NCI-H1417 (cell line): ENCODE measurements at places on chromosomes 3 and 15.

- DNase-seq = no peak
Observed at GRCh38 chr3:127556565-127556964, 34.0 kb downstream of the TPRA1 start.

- DNase-seq = no peak
Observed at GRCh38 chr15:84823282-84823878, 6.2 kb downstream of the ALPK3 start.

DNA sequence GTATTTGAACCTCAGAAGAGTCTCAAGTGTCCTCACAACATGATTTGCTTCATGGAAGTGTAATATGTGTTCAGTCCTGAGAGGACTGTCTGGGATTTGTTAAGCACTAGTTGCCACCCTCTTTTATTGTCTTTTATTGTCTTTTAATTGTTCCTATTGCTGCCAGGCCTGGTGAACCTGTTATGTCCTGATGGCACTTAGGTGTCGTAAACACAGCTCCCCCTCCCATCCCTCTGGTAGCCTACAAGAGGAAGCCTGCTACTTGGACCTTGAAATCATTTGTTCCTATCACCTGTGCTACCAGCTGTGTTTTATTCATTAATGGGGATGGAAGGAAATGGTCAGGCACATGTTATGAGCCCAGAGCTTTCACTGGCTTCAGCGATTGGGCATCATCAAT lies 19.3 kb downstream of the CCNB2 start:
- no peak for DNase-seq

DNA sequence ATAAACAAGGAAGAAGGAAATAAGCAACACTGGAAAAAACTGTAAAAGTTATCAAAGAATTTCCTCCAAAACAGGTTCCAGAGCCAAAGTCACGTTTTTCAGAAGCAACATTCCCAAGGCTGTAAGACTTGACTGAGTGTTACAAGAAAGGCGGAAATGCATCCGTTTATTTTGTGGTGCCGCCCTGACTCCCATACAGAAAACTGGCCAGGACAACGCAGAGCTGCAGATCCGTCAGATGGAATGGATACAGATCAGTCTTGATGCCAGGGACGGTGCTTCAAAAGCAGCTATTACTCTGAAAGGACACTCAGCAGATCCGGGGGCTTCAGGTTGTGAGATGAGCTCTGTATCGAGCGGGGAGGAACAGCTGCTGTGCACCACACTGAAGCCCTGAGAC lies 83.4 kb downstream of the GABRG3 start:
- DNase-seq = no peak

DNA sequence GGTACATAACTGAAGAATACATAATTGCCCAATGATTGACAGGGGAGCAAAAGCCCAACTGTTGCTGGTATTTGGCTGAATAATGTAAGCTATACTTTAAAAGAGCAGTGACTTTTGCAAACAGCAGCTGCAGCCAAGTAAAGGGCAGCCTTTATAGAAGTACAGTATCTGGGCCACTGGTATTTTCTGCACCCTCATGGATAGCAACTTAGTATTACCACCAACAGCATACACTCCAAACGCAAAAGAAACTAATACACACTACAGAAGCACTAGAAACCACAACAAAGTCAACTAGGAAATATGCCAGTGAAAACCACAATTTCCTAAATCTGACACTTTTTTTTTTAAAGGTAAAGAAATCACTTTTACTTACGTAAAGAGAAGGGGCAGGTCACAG lies 206.1 kb downstream of the TIGIT start:
- no peak for DNase-seq

DNA sequence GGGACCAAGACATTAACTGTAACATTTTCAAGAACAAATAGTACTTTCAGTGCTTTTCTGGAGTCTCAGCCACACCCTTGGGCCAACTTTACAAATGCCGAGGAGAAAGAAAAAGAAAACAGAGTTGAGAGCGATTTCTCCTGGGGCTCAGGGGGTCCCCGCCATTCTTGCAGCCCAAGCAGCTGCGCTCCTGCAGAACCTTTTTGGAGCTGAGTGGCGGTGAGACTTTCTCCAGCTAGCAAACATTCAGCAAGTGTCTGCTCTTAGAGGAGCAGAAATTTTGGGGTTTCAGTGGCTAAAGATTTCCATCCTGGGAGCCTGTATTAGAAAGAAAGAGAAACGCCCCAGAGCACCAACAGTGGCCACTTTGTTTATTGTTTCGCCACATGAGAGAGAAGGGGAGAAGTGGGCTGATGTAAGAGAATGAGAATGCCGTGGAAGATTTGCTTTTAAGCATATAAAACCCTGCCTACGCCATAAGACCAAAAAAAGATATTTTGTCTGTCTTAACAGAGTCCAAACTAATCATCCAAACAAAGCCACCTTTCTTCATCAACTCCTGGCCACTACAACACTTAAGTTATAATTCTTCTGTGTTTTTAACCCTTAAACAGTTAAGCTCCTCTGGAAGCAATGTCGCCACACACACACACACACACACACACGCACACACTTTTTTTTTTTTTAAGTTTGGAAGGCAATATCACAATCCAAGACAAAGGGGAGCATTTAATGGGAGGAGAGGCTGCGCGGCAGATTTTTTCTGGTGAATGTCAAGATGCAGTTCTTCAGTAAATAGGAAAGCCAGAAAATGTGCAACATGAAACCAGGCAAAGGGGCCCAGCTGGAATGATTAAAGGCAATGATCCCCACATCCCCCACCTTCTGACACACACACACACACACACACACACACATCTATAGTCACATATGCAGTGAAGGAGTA lies 19.2 kb downstream of the EID1 start:
- DNase-seq = no peak

DNA sequence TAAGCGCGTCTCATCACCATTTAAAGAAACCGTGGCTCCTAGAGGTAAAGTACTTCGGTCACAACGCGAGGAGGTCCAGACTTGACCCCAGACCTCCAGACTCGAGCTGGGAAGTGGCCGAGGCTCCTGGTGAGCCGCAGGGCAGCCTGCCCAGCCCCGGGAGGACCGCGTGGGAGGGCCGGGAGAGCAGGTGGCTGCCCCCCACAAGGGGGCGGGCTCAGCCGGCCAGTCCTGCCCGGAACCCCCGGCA lies at the start of gene SLC27A2:
Gene SLC27A2 (plus strand): TSS at position 228 of the 250 bp plus-strand sequence. CDS start 232 bp downstream, outside the sequence.
- no peak for DNase-seq

DNA sequence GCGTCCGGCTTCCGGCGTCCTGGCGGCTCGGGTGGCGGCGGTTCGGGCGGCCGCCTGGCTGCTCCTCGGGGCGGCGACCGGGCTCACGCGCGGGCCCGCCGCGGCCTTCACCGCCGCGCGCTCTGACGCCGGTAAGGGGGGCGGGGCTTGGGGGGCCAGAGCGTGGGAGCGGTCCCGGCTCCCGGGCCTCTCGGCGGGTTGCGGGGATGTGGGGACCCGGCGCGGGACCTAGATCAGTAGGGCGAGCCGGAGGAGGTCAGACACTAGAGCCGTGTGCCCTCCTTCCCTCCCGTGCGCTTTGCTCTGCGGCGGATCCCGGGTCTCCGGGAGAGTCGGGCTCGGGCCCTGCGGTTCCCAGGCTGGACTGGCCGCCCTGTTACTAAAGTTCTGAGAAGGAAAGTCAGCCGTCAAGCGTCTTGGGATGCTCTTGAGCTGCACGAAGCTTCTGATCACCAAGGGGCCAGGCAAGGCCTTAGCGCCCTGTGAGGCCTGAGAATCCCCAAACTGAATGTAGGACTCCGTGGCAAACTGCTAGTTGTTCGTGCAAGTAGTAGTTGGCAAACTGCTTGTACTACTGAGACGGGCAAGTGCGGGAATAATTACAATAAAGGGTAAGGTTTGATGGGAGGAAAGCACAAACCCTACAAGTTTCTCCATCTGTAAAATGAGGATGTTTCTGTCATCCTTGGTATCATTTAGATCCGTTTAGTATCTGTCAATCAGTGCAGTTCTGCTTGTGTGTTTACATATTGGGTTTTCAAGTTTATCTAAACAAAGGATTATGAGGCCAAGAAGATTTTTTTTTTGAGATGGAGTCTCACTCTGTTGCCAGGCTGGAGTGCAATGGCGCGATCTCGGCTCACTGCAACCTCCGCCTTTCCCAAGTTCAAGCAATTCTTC lies 587 bp downstream of the PIGX start:
- peak; percentile 78 for DNase-seq

DNA sequence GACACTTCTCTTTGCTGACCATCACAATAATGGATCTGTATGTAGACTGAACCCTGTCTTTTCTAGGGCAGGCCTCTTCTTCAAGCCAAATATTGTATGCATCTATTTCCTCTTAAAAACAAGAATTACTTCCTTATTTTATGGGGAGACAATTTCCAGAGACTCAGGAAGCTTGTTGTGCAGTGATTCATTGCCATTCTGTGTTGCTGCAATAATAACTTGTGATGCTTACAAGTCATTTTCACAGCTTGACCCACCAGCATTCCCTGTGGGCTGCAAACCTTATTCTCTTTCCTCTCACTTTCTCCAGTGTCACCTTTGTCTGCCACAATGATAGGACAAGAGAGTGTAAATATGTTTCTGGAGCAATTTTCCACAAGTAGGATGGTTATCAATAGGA lies 276.7 kb upstream of the SGO1 start:
- no peak for DNase-seq

- DNase-seq = no peak
Observed at GRCh38 chr3:157428853-157429252, 7.8 kb upstream of the PTX3 start.

- DNase-seq = no peak
Observed at GRCh38 chr3:98657457-98657856, 64.0 kb upstream of the CPOX start.

DNA sequence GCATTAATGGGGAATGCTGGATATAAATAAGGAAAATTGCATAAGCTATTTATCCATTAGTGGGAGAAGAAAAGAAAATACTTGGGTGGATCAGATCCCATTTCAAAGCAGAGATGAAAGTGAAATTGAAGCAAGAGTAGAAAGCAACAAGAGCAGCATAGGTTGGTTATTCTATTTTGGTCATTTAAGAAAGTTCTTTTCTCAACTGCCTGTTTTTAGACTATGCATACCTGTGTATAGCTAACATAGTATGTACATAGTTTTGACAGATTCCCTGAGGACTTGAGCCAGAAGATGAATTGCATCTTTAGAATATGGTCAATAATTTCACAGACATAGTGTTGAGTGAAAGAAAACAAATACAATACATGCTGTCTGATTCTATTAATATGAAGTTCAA lies 29.0 kb upstream of the DENND4A start:
- DNase-seq = no peak

DNA sequence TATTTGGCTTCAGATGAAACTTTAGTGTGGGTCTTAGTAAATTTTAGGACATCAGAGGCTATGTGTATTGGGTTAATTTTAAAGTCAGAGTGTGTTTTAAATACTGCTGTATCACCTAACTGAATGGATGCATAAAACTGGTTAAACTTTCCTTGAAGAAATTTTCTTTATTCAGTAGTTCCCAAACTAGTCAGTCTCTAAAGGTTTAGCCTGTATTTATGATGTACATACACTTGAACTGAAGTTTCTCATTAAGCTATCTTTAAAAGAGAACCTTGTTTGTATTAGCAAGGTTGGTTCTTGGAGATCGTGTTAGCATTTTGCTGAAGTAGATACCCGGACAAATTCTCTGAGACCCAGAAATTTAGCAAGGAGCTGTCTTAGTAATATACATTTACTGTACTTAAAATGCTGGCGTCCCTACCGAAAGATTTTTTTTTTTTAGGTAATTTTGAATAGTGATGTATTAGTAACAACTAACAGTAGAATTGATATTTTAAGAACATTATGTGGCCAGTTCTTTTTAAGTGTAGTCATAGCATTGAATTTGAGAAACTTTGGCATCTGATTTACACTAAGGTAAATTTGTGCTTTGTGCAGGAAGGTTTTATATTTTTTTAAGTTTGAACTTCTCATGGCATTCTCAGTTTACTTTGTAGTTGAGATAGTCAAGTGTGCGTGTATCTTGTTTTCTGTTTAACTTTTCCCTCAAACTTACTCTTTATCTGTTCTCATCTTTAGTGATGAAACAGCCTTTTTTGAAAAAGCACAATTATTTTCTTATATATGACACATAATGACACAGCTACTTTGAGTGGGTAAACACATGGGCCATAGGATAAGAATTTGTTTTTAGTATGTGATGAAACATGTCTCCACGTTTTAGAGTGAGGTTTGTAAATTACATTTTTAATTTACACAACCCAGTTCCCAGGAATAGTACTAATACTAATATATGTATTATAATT lies 2.9 kb downstream of the DIPK2A start:
- DNase-seq = no peak

DNA sequence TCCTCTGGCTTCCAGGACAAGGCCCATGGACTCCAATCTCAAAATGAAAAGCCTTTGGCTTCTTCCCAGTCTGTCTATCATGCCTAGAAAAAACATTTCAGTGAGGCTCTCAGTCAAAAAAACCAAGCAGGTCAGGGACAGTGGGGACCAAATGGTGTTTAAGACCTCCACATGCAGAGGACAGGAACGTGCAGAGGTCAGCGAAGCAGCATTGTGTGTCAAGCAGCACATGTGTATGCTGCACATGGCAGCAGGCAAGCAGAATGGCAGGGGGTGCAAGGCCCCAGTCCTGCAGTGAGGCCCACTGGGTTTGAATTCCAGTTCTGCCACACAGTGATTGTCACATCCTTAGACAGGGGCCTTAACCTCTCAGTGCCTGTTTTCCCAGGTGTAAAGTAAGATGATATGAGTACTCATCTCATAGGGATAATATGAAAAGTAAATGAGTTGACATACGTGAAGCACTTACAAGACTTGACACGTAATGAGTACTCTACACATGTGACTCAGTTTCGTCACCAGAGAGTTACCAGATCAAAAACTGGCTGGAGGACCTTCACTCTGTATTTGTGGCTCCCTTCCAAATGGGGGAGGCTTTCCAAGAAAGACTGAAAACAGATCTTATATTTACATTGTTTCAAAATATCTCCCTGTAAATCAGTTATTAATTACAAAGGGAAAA lies 11.2 kb downstream of the STIMATE start:
- DNase-seq = no peak

- peak; percentile 73 for DNase-seq
Observed at GRCh38 chr3:120177151-120177550, 82.9 kb upstream of the GSK3B start.

DNA sequence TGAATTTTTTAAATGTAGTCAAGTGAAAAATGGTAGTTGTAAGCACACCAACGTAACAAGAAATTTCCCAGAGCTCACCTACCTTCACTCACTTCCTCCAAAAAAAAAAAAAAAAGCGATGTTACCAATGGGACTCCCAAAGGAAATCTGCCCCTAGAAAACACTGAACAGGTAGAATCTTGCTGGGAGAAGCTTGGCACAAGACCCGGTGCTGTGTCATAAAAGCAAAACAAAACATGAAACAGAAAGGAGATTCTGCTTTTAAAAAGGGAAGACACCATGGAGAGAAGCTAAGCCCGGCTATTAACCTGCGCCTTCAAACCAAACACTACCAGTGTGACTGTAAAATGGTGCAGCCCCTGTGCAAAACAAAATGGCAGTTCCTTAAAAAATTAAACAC lies 40.5 kb downstream of the PGPEP1L start:
- no peak for DNase-seq

DNA sequence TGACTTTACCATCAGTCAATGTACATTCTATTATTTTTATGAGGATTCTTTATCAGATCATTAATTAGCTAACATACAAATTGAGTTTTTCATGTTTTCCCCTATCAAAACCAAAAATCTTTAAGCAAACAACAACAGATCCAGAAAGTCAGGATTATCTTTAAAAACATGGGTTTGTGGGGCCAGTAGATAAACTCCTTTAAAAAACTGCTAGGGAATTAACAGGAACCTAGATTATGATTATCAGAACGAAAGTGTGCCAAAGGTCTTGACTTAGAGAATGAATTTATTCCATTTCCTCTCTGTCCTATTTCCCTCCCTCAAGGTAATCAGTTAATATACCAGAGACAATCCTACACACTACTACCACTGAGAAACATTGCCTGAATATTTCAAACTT lies 13.2 kb upstream of the CCDC13 start:
- no peak for DNase-seq
